Immature natural killer cell (primary cell): ENCODE measurements at places on chromosomes 7 and 10. TPM values are rescaled to one million over a fixed set of nuclear protein-coding genes. Genes with fewer than 3 reads are reported as not detected.

The SLC26A5 gene
- polyA plus RNA-seq, result not detected

The CYP2C8 gene
- 0.20 TPM for polyA plus RNA-seq

The TAS2R60 gene
- polyA plus RNA-seq, result not detected

The LDB3 gene
- polyA plus RNA-seq, result 0.09 TPM

The MMD2 gene
- not detected for polyA plus RNA-seq

The INMT gene
- not detected for polyA plus RNA-seq

The STOX1 gene
- not detected for polyA plus RNA-seq

- no peaks in the 10 kb centered on the region for H3K36me3 ChIP-seq
- no peak overlapping the region for H3K4me3 ChIP-seq
- H3K4me1 ChIP-seq, result no peaks in the 10 kb centered on the region
- H3K27me3 ChIP-seq, result no peaks in the 10 kb centered on the region
Observed at GRCh38 chr7:1080921-1081255, 7.0 kb upstream of the GPER1 start.

DNA sequence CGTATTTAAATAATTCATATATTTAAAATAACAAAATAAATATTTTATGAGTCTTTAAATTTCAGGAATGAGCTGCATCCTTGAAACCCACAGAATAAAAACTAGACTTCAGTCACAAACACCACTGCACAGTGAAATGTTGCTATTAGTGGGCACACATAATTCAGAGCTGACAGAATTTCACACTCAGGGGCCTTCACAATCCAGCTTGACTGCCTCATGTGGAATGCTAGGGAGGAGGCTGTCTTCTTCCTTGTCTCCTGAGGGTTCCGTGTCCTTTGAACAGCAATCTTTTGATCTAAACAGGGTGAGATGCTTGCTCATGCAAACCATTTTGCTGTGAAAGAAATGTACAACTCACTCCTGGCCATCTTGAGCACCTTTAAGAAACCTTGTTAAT lies 346.7 kb downstream of the CCSER2 start:
- H3K27ac ChIP-seq, result no peak overlapping the region
- DNase-seq, result no peak
- H3K4me3 ChIP-seq, result no peak overlapping the region
- H3K4me1 ChIP-seq, result no peaks in the 10 kb centered on the region

DNA sequence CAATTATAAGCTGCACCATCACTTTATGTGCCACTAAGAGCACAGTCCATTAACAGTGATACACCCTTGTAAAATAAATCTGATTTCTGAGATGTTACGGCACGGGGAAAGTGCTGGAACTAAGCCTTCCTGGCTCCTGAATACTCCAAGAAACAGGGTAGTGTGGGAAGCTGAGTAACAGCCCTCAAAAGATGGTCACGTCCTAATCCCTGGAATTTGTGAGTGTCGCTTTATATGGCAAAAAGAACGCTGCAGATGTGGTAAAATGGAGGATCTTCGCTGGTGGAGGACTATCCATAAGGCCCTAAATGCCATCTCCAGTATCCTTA lies 13.5 kb downstream of the ESYT2 start:
- peak overlapping the region; percentile 97 for H3K27ac ChIP-seq
- peaks cover 16% of the 10 kb centered on the region for H3K36me3 ChIP-seq
- peak overlapping the region; percentile 82 for H3K4me3 ChIP-seq
- peaks cover 54% of the 10 kb centered on the region for H3K27me3 ChIP-seq
- DNase-seq, result no peak
- peaks cover 100% of the 10 kb centered on the region for H3K4me1 ChIP-seq

- H3K27ac ChIP-seq, result no peak overlapping the region
- peaks cover 4% of the 10 kb centered on the region for H3K27me3 ChIP-seq
- H3K4me1 ChIP-seq, result peaks cover 5% of the 10 kb centered on the region
- H3K4me3 ChIP-seq, result no peak overlapping the region
- no peak for DNase-seq
Observed at GRCh38 chr7:151920488-151920887, 35.8 kb upstream of the GALNTL5 start.

- no peak for DNase-seq
- H3K27ac ChIP-seq, result no peak overlapping the region
- H3K27me3 ChIP-seq, result peaks cover 3% of the 10 kb centered on the region
- no peaks in the 10 kb centered on the region for H3K4me1 ChIP-seq
- no peaks in the 10 kb centered on the region for H3K36me3 ChIP-seq
Observed at GRCh38 chr7:46290374-46291049, 369.4 kb upstream of the IGFBP3 start.

GRCh38 chr7:80646083-80646865 lies 7.8 kb downstream of the CD36 start:
- H3K36me3 ChIP-seq, result no peaks in the 10 kb centered on the region
- H3K4me3 ChIP-seq, result no peak overlapping the region
- no peak overlapping the region for H3K27ac ChIP-seq

DNA sequence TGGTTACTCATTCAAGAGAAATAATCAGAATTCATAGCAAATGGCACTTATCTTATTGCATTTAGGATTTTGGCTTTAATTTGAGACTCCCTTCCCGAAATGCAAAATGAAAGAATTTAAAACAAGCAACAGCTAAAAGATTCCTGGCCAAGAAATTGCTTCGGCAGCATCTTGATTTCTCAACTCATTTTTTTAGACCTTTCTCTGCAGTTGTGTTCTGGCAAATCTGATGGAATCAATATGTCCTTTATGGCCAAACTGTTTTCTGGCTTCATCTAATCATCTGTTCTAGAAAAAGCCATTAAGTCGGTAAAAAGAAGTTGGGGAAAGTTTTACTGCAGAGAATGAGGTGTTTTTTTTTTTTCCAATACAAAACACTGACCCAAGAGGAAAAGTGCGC lies 172.1 kb downstream of the SLC16A9 start:
- no peak overlapping the region for H3K4me3 ChIP-seq
- H3K36me3 ChIP-seq, result no peaks in the 10 kb centered on the region
- no peaks in the 10 kb centered on the region for H3K27me3 ChIP-seq
- no peak overlapping the region for H3K27ac ChIP-seq
- H3K4me1 ChIP-seq, result no peaks in the 10 kb centered on the region
